ENCODE measurements at places on chromosomes 5 and 9. TPM values are rescaled to one million over a fixed set of nuclear protein-coding genes. Genes with fewer than 3 reads are reported as not detected.

The DBH gene
- not detected for total RNA-seq

The HK3 gene
- not detected for total RNA-seq

The PCAT7 gene
- total RNA-seq: 19.9 TPM

The PCDHGA10 gene
- total RNA-seq: 4.7 TPM

The NUDT12 gene
- total RNA-seq: 31.3 TPM

The OGN gene
- total RNA-seq: not detected

The KIF2A gene
- total RNA-seq: 78.8 TPM

The KCNN2 gene
- total RNA-seq: 5.2 TPM

The EPB41L4A gene
- total RNA-seq: 2.7 TPM

The STK32A gene
- total RNA-seq: 16.7 TPM
